ENCODE measurements at places on chromosomes 6 and 20.

DNA sequence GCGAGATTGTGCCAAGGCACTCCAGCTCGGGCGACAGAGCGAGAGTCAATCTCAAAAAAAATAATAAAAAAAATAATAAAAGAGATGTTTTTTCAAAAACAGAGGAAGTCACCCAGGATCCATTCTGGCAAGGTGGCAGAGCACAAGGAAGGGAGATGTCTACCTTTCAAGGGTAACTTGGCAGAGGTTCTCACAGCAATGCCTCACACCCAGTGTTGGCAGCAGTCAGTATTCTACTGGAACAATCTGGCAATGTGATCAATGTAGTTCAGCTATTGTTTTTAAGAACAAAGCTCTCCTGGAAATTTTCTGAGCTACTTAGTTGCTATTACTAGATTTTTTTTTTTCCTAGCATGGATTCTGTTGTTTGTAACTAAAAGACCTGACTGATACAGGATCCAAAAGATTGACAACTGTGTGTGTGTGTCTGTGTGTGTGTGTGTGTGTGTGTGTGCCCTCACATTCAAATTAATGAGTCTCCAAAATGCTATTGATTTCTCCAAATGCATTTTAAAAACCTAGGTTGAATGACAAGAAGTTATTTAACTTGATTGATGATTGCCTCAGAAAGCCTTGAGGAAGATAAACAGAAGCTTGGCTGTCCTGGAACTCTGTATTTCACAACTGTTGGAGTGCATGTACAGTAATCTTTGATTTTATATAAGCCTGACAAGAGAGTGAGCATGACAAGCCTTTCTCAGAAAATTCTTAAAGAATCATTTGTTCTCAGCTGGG lies 114.1 kb upstream of the RREB1 start:
- DNase-seq: no peak

GRCh38 chr6:115456848-115457247 lies 603.8 kb downstream of the FRK start:
- no peak for DNase-seq

DNA sequence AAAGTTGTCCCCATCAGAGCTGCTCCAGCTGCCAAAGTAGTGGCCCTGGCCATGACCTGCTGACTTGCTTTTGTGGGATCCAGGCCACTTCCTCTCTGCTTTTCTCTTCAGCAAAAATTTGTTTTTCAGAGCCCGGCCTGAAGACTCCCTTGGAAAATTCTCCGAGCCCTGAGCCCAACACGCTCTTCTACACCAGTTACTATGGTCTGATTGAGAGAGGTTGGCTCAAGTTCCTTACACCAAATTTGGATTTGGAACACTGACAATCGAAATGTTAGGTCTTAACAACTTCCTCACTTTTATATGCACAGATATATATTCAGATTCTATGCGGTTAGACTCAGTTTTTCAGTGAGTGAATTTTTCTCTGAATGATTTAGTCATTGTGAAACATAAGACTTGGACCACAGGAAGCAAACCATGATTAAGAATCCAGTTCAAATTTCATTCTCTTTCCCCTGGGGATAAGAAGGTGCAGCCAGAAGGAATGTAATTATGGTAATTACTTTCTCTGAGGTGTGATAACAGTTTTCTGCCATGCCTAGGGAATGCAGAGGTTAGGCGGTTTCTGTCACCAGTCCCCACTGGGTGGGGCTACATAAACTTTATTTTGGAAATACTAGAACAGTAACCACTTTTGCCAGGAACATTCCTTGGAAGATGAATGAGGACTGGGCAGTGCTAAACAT lies 365.2 kb downstream of the SYNE1 start:
- no peak for DNase-seq

DNA sequence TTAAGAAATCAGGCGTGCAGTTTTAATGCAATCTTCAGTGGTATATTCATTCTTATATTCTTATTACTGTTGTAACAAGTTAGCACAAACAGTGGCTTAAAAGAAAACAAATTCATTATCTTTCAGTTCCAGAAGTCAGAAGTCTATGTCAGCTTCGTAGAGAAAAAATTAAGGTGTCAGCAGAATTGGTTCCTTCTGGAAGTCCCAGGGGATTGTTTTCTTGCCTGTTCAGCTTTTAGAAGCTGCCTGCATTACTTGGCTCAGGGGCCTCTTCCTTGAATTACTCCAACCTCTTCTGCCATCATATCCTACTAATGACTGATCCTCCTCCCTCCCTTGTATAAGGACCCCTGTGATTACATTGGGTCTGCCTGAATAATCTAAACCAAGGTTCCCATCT lies 243.9 kb downstream of the ZNF217 start:
- DNase-seq: no peak

- DNase-seq: no peak
Observed at GRCh38 chr6:109840796-109841195, 137.3 kb upstream of the GPR6 start.

GRCh38 chr20:19730706-19731105 lies 27.4 kb upstream of the RIN2 start:
- no peak for DNase-seq

DNA sequence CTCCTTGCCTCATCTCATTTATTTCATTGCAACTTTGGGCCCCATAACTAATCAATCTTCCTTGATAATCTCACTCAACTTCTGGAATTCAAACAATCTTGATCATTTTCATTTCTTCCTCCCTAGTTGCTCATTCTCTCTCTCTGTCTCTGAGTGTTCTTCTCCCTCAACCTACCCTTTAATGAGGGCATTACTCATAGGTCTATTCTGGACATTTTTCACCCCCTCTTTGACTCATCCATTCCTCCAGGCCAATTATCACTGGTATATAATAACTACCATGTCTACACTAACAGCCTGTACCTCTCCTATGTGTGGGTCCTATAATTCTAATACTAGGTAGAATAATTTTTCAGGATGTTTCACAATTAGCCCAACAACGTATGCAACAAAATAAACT lies 78.8 kb downstream of the COL21A1 start:
- no peak for DNase-seq

DNA sequence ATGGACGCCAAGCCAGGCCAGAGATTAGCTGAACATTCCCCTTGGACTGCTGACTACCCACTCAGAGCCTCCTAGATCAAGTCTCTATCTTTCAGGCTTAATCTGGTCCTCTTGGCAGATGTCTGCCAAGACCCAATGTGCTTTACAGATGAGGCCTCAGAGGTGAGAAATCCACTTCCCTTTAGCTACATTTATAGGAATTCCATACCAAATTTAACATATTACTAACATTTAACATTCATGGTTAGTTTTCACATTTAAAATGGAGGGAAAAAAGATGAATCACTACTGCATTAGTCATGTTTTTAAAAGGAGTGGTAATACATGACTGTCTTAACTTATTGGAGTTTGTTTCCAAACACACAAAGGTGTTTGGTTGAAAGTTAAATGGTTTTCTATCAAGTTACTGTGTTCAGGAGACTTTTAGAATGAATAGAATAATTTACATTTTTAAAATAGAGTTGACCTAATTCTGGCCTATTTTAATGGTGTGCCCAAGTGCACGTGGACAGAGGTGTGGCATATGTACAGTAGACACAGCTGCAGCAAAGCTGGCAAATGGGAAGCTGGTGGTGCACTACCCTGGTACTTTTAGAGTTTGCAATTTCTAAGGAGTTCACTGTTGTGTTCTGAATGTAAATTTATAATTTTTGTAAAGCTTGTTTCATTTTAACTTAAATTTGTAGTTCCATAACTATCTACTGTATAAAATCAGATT lies 41.9 kb upstream of the CALHM6 start:
- no peak for DNase-seq

- no peak for DNase-seq
Observed at GRCh38 chr6:18100296-18100695, 22.2 kb downstream of the NHLRC1 start.

GRCh38 chr20:41784209-41784958 lies 166.2 kb upstream of the CHD6 start:
- DNase-seq: no peak

- no peak for DNase-seq
Observed at GRCh38 chr6:131754715-131755567, 44.1 kb upstream of the CTAGE9 start.

- no peak for DNase-seq
Observed at GRCh38 chr6:21747441-21747840, 153.9 kb downstream of the SOX4 start.

DNA sequence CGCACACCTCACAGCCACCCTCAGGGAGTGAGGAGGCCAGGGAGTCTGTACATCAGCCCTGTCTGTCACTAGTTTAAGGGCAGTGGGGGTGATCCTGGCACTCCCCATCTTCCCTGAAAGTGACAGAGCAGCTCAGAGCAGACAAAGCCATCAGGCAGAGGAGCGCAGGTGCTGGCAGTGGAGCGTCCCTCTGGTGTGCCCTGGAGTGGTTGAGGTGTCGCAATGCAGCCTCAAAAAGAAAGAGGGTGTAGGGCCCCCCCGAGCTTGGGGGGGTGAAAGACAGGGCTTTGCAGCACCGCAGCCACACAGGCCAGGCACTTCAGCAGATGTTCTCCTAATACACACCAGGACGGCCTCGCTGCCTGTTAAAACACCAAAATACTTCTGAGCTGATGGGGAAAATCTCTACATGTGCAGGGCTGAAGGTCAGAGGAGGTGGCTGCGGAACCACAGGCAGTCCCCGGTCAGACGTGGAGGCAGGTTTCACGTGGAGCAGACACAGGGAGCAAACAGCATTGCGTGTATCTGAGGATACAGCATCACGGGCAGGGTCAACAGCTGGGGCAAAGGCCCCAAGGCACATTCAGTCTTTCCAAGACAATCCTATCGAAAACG lies 69.5 kb downstream of the PREX1 start:
- no peak for DNase-seq

DNA sequence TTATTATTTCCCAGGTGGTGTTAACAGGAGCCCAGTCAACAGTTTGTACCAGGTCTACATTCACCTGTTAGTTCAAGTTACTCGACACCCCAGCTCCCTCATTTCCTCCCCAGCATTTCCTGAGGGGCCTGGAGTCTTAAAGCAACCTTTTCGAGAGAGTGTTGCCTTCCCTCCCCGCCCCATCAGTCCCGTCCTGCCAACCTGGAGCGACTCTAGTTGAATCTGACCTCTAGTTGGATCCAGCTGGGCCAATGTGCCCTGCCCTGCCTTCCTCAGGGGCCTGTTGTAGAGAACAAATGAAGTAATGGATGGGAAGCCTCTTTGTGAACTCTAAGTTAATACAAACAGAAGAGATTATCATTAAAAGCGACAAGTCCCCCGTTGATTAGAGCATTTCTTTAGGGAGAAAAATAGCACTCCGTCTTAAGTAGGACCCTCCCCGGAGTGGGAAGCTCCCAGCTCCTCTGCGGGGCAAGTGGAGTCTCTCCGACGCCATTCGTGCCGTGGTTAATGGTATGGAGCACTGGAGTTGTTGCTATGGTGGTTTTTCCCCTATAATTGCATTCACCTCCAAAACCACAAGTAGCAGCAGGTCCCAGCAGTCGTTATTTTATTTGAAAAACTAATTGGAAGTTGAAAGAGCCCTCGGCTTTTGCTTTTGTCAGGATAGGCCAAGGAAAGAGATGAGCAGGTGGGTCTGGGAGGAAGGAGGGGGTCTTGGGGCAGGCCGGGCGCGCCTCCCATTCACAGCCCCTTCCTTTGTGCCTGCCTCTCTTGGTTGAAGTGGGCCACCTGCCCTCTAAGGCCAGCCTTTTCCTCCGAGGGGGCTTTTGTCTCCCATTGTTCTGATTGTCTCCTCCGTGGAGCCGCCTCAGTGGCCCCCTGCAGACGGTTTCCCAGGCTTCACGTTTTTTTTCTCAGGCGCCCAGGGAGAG lies 16.1 kb downstream of the GHRH start:
- DNase-seq: no peak

DNA sequence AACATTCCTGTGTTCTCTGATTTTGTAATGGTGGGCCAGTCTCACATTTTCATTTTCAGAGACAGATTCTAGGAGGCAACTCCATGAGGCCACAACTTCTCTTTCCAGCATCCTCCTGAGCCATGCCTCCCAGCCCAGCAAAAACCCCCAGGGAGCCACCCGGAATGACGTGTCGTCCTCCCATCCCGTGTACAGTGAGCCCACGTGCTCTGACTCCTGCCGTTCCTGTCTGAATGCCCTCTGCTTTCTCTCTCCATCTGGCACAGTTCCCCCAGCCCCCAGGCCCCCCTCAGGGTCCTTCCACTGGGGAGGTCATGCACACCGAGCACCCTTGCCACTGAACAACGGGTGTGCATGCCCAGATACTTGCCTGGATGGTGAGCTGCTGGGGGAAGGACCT lies 38.0 kb downstream of the C20orf203 start:
- no peak for DNase-seq

DNA sequence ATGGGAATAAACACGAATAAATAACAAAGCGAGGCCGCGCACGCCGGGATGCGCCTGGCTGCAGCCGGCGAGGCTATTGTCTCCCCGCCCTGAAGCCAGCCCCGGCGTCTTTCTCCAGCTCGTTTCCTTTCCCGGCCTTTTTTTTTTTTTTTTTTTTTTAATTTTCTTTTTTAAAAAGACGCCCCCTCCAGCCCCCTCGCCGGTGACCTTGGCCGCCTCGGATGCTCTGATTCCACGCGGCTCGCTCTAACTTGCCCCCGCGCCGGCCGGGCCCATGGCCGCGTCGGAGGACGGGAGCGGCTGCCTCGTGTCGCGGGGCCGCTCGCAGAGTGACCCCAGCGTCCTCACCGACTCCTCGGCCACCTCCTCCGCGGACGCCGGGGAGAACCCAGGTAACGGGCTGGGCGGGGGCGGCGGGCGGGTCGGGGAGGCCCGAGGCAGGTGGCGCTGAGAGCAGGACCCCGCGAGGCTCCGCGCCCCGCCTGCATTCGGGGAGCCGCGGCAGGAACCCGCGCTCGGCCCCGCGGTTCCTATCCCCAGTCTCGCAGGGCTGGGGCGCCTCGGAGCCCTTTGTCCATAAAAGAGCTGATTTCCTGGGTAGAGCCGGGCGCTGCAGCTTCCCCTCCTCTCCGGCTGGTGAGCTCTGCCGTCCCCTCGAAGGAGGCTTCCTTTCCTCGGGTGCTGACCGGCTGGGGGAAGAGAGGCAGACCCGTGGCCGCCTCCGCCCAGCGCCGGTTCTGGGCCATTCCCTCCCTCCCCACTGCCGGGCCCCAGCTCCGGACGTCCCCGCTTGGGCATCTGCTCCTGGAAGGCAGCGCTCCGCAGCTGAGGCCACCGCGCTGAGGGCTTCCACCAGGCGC lies 631 bp downstream of the PHACTR3 start:
- DNase-seq: no peak

- no peak for DNase-seq
Observed at GRCh38 chr6:41469156-41470028, 76.8 kb upstream of the FOXP4 start.

- no peak for DNase-seq
Observed at GRCh38 chr20:11182720-11183119, 508.9 kb upstream of the JAG1 start.

- DNase-seq: no peak
Observed at GRCh38 chr6:11162262-11162661, 50.7 kb upstream of the ERVFRD-1 start.

DNA sequence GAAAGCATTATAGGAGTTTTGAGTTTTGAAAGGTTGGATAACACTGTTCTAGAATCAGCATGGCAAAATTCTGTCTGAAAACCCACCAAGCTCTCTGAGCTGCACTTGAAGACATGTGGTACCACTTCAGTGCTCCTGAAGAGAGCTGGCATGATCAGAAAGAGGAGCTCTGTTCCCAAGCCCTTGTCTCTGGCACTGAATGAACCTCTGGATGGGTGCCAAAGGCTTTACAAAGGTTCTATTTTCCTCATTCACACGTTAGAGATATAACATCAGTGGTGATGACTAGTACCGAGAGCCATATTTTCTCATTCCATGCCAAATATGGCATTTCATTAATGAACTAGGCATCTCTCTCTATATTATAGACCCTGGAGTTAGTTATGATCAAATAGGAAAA lies 301.8 kb upstream of the ID4 start:
- DNase-seq: no peak

GRCh38 chr20:10249048-10249770 lies 30.6 kb downstream of the SNAP25 start:
- no peak for DNase-seq

- DNase-seq: peak; percentile 48
Observed at GRCh38 chr6:148947621-148948444, 201.0 kb downstream of the UST start.
